Posterior cingulate gyrus (tissue), 11 donors: ENCODE measurements at places on chromosomes 12 and 14.

GRCh38 chr12:20681334-20681733 is 13.8 kb upstream of the SLCO1C1 start:
- no peak for DNase-seq

DNA sequence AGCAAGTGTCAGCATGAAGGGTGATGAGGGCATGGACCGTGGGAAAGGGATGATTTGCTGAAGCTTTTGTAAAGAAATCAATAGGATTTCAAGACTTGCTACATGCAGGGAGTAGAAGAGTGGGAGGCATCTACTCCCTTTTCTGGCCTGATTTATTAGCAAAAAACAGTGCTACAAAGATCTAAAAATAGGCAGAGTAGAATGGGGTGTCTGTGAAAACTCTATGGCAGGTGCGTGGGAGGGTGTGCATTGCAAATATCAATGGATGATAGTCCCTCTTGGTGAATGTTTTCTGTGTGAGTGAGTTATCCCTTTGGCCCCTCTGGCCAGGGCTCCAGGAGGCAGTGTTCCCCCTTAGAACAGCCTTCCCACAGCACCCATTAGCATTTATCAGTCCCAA is 139.0 kb downstream of the SMOC1 start:
- DNase-seq = no peak

DNA sequence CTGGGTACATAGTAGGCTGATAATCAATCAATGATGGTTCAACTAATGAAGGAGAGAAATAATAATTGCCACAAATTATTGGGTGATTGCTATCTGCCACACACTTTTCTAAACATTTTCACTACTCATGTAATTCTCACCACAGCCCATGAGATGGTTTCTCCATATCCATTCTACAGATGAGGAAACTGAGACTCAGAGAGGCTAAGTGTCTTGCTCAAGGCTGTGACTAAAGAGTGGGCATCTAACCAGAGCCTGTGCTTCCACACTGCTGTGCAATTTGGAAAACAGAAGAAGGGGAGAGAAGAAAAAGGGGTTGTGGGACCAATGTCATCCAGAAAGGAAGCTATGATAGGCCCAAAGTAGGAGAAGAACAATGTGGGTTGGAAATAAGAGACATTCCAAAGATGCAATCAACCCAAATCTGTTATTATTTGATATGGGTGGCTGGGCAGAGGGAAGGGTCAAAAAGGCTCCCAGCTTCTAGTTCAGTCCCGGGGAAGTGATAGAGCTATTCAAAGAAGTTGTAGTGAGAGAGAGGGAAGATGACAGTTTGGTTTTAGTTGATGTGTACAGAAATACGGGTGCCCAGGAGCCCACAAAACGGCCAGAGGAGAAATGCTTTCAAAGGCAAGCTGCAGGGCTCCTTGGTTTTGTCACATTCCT is 483 bp upstream of the NR1H4 start:
- no peak for DNase-seq

DNA sequence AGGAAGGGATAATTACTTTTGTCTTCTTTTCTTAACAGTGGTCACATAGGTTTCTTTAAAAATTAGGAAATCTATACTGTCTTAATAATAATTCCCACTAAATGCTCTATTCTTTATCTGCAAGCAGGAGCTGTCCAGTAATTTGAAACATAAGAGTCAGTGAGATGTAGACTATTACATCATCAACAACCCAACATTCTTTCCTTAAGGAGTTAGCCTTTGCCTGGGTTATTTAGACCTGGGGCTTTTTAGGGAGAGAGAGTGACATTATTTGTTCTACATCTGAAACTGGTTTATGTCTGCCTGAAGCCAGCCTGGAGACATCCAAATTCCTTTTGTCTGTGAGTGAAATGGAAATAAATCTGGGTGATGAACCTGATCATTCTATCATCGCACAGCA is 294.4 kb downstream of the TMTC2 start:
- no peak for DNase-seq

DNA sequence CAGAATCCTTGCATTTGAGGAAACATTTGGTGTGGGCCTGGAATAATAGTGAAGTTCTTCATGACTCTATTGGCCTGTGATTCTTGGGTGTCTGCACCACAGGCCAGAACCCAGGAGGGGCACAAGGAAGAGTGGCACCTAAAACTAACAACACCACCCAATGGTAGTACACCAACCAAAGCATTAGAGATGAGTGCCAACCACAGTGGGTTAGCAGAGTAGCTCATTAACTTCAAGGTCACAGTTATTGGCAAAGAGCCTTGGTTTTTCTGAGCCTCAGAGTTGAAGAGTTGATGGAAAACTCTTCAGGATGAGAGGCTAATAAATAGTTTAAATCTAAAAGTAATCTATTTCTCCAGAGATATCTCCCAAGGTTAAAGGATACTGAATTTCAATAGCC is 57.0 kb downstream of the HELB start:
- no peak for DNase-seq

DNA sequence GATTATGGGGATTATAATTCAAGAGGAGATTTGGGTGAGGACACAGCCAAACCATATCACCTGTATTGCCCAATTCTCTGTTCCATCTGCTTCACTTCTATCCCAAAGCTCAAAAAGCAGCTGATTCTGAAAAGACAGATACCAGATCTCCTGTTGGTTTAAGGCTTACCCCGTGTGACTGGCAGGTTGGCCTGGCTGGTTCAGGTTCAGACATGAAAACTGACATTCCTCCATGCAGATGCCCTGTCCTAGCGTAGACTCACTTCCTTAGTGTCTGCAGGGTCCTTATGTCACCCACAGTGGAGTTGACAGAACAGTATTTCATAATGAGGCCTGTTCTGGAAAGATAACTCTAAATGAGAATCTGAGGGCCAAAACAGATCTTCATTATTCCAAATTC is 61.1 kb upstream of the FLRT2 start:
- DNase-seq = peak; percentile 53

GRCh38 chr12:74620921-74621320 is 83.3 kb downstream of the ATXN7L3B start:
- DNase-seq = no peak

- DNase-seq = no peak
Measured at GRCh38 chr12:55780685-55781084, 36.8 kb downstream of the SARNP start.

DNA sequence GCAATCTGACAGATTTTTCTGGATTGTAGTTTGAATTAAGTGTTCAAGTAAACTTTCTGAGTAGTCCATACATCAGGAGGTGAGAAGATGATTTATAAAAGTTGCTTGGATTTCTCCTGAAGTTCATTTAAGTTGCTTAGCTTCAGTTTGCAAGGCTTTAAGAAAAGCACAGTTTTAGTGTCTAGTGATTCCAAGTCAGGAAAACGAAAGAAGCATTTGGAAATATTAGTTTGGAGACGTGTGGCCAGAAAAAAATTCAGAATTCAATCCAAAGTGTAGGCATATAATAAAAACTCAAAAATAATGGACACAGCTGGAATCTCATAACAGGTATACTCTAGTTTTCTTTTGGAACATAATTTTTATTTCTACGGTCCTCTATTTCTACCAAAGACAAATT is 25.5 kb upstream of the PRICKLE1 start:
- no peak for DNase-seq

DNA sequence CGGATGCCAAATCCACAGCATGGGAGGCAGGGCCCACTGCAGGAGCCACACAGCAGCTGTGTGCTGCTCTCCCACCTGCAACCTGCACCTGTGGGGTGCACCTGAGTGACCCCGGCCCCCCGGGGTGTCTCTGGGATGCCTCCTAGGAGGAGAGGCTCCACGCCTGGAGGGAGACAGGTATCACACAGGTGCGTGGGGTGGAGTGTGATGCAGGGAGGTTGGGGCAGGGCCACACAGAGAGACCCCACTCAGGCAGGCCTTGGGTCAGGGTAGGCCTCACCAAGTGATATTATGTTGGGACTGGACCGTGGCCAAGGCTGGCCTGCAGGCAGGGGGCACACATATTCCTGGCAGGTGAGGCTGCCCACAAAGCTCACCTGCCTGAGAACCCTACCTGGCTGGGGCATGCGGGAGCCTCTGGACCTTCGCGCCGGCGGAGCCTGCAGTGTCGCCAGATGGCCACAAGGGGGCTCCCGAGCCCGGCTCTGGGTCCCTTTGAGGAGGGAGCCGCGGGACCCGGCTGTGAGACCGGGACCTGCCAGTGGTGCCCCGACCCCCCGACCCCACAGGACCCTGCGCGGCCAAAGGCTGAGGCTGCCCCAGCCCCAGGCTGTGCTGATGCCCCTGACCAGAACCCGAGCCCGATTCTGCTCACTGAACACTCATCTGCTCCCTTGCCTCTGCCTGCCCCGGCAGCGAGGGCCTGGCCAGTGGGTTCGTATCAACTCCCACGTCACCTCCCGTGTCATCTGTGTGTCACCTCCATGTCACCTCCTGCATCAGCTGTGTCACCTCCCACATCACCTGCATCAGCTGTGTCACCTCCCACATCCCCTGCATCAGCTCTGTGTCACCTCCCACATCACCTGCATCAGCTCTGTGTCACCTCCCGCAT is 11.4 kb downstream of the TMEM121 start:
- peak; percentile 61 for DNase-seq

DNA sequence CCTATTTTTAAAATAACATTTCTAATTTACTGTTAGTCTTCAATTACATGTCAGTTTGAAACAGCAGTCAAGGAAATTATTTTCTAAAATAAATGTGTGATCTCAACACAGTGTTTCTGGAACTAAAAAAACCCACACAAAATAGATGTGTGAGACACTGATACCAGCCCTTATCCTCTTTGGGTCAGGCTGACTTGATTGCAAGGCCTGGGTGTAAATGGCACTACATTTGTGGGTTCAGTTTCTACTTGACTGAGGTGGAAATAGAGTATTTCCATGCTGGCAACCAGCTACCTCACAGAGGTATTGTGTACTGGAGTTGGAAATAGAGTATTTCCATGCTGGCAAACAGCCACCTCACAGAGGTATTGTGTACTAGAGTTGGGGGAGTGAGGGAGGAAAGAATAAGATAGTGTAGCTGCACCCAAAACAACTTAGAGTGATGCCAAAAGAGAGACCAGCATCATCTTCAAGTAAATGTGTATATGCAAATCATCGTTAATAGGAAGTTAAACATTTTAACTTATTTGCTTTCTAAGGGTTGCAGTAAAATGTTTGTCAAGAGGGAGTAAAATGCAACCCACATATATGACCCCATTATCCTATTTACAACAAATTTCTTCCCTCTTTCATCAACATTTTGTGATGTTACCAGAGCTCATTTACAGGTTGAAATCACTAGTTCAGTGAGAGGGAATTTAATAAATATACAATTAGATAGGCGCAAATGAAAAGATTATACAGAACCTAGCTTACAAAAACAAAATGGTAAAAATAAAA is 10.7 kb upstream of the LYZ start:
- no peak for DNase-seq

DNA sequence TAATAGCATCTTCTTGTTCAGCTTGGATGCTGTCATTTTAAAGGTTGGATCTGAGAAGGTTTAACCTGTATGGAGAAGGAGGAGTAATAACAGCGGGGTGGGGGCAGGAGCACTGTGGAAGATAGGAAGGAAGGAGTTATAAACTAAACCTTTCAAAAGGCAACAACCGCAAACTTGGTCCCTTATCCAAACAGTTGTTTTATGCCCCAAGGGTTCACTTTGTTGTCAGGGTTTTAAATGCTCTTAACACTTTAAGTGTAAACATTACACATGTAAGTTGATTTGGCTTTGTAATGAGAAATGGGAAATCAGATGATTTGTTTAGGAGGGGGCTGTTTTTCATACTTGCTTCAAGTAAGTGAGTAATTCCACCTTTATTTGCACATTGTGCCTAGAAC is 3.0 kb downstream of the NPAS3 start:
- no peak for DNase-seq

DNA sequence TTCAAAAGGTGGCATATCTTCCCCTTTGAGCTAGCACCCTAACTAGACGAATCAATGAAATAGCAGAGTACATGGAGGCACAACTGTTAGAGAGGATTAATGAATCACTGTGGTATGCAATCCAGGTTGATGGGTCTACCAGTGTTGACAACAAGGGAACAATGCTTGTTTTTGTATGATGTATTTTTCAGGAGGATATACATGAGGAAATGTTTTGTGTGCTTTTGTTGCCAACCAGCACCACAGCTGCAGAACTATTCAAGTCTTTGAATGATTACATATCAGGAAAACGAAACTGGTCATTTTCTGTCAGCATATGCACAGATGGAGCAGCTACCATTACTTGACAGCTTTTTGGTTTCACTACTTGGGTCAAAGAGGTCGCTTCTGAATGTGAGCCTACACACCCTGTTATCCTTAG is 142.6 kb downstream of the GPHN start:
- DNase-seq = no peak
